ENCODE measurements at places on chromosomes 2 and 18.

- no peak for DNase-seq
These were observed 58.9 kb downstream of the TRAPPC8 start for GRCh38 chr18:31884020-31884419.

DNA sequence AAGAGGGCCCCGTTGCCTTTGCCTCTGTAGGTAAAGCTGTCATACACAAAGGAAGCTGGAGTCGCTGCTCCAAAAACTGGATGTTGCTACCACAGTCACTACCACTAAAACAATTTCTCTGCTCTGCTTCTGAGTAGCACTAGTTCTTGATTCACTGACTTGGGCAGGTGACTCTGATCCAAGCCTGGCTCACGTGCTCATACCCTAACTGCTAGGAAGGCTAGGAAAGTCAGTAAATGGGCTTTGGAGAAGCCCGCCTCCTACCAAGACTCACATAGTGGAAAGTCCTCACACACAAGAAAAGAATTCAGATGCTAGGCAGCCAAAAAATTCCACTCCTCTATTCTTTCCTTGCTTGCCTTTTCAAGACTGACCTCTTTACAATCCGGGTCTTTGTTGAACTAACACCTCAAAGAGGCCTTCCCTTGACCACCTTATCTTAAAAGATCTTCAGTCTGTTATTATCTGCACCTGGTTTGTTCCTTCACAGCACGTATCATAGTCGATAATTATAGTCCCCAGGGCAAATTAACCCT, 11.4 kb upstream of the DYNC1I2 start:
- no peak for DNase-seq

DNA sequence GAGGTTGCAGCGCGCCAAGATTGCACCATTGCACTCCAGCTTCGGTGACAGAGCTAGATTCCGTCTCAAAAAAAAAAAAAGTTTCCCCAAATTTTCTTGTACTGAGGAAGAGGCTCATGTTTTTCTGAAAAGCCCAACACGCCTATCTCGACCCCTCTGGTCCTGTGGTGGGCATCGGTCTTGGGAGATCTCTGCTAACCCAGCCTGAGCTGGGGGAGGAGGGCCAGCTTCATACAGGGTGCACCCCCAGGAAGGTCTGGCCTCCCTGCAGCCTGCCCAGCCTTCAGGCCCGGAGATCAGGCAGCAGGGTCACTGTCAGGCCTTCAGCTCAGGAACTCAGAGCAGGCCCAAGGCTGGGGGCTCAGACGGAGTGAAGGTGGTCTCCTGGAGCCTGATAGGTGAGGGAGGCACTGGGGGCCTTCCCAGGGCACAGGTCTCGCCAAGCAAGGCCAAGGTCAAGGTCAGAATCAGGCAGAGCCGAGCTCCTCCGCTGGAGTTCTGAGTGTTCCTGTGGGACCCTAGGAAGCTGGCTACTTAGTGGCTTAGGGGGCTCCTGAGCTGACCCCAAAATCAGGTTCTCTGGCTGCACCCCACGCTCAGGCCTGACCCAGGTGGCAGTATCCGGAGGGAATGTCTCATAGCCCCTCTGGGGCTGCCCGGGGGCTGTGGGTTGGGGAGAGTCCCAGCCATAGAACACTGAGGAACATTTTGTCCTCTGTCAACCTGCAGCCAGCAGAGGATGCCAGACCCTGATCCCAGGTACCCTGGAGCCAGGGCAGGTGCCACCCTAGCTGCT, 37.9 kb upstream of the SMAD7 start:
- no peak for DNase-seq

DNA sequence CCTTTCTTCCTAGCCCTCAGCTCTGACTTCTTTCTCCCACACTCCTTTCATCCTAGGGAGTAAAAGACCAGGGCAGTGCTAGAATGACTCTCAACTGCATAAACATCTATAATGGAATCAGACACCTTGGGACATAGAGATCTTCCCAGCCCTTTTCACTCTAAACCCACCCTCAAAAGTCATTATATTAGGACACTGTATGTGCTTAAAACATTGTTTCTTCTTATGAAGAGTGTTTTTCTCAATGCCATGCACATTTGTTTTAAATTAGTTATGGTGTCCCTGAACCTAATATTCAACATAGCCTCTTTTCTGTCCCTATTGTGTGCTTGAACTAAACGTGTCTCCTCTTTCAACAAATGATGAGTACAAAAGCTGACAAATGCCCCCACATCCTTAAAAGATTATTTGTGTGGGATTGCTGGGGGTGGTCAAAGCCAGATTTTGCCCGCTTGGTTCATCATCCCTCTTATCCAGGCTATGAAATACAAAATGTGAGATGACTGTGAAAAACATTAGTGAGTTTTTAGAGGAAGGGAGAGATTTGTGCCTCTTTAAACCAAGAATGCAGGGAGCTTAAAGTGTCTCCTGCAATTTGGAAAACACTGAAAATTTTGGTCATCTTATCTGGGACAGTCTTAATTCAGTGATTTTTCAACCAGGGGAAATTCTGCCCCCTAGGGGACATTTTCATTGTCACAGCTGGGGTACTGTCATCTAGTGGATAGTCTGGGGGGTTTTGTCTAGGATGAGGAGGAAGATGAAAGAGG, 29.0 kb downstream of the SERPINB5 start:
- no peak for DNase-seq

- DNase-seq = no peak
These were observed 215.2 kb upstream of the SIX2 start for GRCh38 chr2:45224321-45224992.

- DNase-seq = no peak
These were observed 3.1 kb downstream of the RBFA start for GRCh38 chr18:80037300-80037699.

DNA sequence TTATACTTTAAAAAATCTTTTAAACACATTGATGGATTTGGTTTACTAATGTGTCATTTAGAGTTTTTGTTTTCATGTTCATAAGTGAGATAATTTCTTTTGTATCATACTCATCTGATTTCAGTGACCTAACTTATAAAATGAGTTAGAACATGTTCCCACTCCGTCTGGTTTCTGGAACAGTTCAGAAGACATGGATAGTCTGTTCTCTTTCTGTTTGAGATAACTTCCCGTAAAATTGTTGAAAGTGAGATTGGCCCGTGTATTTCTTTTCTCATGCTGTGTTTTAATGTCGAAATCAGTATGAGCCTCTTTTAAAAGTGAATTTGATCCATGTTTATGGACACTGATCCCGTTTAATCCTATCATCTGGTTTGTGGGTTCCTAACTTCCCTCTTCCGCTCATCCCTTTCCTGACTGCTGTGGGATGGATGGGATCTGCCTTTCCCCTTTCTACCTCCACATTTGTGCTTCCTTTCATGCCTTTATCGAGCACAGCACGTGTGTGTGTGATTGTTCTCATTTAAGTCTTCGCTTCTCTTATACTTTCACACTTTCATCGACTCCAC, 78.9 kb downstream of the COPS8 start:
- DNase-seq = no peak

GRCh38 chr2:46568212-46569009, 89.0 kb downstream of the TMEM247 start:
- DNase-seq = no peak

DNA sequence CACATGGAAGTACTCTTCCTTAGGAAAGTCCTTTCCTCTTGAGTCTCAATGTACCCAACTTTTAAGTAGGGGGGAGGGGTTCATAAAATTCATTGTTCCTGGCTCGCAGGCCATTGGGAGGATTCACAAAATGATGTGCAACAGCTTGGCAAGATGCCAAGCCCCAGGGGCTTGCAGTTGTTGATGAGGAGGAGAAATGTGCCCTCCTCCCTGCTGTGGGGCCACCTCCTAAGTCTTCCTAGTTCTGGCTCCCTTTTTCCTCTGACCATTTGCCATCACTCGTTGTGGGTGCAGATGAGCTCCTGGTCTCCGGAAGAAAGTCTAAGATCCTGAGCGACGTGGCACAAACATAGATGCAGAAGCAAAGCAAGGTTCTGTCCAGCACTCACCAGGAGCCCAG, 435.4 kb downstream of the EIPR1 start:
- DNase-seq = no peak
